ENCODE measurements at places on chromosomes 16 and 17.

DNA sequence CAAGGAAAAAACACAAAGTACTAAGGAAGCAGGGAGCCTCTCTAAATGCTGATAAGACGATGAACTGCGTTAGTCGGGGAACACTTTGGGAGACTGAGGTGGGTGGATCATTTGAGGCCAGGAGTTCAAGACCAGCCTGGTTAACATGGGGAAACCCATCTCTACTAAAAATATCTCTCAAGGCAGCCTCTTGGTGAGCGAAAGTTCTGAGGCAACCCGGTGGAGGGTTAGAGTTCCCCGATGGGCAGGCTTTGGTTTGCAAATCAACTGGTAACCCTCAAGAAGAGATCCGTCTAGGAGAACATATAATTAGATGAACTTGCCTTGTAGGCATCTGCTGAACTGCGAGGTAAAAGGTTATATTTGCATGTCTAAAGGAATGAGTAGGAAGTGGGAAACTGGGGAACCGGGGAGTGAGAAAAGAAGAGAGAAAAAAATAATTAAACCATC lies 44.6 kb downstream of the WSB1 start:
- DNase-seq: no peak

DNA sequence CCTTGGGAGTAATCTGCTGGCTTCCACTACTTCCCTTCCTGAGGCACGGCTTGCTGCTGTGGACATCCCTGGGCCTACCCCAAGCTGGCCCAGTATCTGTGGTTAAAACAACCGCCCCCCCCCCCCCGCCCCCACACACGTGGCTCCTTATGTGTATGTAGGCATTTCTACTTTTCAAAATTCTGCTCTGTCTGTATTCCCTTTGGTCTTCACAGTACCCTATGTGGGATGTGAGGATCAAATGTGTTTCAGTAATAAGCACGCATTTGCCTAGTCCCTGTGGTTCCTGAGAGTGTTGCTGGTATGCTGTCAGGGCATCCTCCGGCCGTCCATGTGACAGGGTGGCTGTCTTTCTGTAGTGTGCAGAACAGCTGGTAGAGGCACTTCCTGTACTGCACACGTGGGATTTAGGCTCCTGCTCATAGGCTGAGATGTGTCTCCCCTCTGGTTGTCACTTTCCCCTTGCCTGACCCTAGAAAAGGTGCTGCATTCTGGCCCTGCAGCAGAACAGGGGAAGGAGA lies 2.2 kb downstream of the NT5M start:
- no peak for DNase-seq

DNA sequence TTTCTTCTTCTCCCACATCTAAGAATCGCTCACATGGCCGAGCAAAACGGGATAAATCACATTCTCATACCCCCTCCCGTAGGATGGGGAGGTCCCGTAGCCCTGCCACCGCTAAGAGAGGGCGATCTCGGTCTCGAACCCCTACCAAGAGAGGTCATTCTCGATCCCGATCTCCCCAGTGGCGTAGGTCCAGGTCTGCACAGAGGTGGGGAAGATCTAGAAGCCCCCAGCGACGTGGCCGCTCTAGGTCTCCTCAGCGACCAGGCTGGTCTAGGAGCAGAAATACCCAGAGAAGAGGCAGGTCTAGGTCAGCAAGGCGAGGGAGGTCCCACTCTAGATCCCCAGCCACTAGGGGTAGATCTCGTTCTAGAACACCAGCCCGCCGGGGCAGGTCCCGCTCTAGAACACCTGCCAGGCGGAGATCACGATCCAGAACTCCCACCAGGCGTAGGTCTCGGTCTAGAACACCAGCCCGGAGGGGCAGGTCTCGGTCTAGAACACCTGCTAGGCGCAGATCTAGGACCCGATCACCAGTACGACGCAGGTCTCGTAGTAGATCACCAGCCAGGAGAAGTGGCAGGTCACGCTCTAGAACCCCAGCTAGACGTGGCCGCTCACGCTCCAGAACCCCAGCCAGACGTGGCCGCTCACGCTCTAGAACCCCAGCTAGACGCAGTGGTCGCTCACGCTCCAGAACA lies 9.6 kb downstream of the SRRM2 start:
- no peak for DNase-seq

DNA sequence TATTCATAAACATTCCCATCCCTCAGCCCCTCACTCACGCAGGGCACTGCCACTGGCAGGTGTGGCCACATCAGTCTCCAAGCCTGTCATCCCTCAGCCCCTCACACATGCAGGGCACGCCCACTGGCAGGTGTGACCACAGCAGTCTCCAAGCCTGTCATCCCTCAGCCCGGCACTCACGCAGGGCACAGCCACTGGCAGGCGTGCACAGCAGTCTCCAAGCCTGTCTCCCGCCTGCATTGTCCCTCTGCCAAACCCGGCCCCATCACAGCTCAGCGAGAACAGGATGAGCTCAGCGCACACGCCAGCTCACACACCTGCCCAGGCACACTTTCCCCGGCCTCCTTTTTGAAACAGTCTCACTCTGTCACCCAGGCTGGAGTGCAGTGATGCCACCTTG lies 11.4 kb upstream of the KREMEN2 start:
- no peak for DNase-seq

GRCh38 chr17:43531955-43532354 lies 14.2 kb downstream of the ETV4 start:
- DNase-seq: no peak

- DNase-seq: no peak
Observed at GRCh38 chr16:19153876-19154275, 14.2 kb upstream of the SYT17 start.

DNA sequence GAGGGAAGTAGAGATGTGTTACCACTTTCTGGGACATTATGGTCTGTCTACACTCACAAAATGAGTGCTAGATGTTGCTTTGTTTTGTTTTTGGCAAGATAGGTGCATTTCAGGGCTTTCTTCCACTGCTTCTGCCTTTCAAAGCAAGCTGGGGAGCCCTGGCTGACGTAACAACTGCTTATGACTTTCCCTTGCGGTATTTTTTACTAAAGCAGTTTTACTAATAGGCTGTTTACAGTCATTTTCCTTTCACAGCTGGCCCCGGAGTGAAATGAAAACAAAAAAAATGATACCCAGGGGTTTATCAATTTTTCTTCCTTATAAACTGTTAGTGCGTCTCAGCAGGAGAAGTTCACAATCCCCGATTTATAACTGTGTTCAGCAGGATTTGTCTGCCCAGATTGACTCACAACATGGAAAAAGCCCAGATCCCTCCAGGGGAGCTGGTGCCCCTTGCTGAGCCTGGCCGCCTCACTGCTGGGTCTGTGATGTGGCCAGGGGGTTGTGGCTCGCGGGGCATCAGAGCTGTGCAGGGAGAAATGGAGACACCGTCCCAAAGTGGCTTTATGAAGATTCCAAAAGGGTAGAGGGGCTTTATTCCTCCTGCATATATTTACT lies 184.4 kb upstream of the HS3ST3A1 start:
- no peak for DNase-seq

GRCh38 chr16:51763072-51763661 lies 612.1 kb upstream of the SALL1 start:
- DNase-seq: no peak

DNA sequence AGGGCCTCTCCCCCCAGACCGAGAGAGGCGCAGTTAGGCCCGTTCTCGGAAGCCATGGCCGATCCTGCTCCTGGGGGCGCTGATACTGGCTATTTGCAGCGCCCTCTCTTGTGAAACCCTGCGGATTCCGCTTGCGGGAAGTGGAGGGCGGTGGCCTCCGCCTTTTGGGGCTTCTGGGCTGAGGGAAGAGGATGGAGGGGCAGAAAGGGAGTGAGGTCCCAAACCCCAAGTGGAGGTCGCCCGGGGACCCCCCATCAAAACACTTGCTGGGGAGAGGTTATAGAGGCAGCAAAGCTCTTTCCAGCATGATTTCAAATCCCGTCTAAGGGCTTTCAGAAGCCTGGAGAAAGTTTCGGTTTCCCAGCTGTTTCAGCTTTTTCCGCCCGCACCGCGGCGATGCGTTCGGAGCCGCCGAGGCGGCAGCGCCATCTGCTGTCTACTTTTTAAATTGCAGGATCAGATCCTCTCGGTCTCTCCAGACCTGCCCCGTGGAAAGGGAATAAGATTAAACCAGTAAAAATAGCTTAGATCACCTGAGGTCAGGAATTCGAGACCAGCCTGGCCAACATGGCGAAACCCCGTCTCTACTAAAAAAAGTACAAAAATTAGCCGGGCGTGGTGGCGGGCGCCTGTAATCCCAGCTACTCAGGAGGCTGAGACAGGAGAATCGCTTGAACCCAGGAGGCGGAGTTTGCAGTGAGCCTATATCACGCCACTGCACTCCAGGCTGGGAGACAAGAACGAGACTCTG lies 15.8 kb downstream of the SNX20 start:
- DNase-seq: no peak

GRCh38 chr17:60535382-60536279 lies 9.6 kb upstream of the APPBP2 start:
- DNase-seq: no peak

- no peak for DNase-seq
Observed at GRCh38 chr16:74842413-74842812, 67.8 kb upstream of the FA2H start.

GRCh38 chr16:47197536-47198179 lies 53.9 kb upstream of the NETO2 start:
- DNase-seq: no peak

DNA sequence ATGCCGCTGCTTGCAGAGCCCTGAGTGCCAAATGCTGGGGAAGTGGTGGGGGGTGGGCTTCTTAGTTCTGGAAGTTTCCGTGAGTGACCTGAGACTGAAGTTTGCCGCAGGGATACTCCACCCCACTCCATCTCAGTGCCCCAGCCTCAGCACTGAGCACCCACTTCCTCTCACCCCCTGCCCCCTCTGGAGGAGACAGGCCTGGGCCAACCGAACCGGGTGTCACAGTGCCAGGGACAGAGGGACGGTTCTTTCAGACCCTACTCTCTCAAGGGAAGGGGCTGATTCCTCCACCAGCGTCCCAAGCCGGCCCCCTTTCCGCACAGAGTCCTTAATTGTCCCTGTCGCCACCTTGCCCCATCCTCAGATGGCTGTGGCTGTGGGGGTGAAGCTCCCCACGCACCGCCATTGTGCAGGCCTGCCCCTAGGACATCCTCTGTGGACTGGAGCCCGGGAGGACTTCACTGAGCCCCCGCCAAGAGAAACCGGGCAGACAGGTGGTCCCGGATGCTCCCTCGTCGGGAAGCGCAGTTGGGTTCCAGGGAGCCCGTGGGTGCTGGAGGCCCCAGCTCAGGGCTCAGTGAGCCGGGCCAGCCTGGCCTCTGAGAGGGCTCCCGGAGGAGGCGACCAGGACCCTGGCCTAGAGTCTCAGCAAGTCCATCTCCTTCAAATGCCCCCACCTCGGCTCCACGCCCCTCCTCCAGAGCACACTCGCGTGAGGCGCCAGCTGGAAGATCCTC lies 1.6 kb upstream of the KREMEN2 start:
- no peak for DNase-seq

GRCh38 chr17:27318228-27318627 lies 24.3 kb downstream of the WSB1 start:
- no peak for DNase-seq

DNA sequence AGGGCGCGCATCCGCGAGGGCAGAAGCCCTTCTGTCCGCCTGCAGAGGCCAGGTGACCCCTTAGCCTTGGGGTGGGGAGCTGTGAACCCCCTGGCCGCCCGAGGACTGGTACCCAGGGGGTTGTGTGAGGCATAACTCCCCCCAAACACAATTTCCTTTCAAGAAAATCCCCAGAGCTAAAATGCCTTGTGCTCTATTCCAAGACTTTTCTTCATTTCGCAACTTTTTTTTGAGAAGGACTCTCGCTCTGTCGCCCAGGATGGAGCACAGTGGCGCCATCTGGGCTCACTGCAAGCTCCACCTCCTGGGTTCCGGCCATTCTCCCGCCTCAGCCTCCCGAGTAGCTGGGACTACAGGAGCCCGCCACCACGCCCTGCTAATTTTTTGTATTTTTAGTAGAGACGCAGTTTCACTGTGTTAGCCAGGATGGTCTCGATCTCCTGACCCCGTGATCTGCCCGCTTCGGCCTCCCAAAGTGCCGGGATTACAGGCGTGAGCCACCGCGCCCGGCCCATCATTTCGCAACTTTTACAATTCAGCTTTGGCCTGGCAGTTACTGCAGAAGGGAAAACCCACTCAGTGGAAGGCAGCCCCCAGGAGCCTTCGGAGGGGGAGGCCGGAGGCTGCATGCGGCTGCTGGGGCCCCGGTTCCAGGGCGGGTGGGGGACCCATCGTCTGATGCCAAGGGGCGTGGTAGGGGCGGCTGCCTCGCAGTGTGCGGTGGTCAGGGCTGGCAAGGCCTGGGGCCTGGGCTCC lies 963 bp upstream of the APRT start:
- DNase-seq: no peak

- DNase-seq: no peak
Observed at GRCh38 chr17:80980397-80981061, 11.1 kb upstream of the CHMP6 start.

- DNase-seq: no peak
Observed at GRCh38 chr17:32584792-32585191, 98.0 kb downstream of the CDK5R1 start.

- DNase-seq: no peak
Observed at GRCh38 chr16:89350701-89351380, 133.3 kb downstream of the ZNF778 start.

GRCh38 chr17:31130286-31131224 lies 35.8 kb downstream of the NF1 start:
- DNase-seq: no peak

- DNase-seq: no peak
Observed at GRCh38 chr17:43967251-43967875, 13.6 kb upstream of the PYY start.

- DNase-seq: no peak
Observed at GRCh38 chr17:78266771-78267170, 35.3 kb downstream of the TMEM235 start.

DNA sequence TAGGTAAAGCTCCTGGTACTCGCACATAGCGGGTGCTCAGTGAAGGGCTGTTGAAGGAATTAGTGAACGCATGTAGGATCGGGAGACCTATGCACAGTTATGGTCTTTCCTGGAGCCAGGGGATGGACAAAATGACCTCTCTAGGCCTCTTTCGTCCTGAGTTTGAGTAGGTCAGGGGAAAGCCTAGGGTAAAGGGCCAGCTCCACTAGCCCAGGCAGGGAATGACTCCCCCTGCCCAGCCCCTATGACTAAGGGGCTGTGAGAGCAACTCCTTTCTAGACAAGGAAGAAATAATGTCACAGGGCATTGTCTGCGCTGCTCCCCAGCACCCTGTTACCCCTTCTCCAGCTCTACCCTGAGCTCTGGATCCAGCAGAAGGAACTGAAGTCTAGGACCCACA lies 24.6 kb upstream of the FMNL1 start:
- DNase-seq: no peak

- DNase-seq: no peak
Observed at GRCh38 chr17:75941442-75941819, 589 bp upstream of the FBF1 start.

- DNase-seq: no peak
Observed at GRCh38 chr17:67944035-67944434, 52.2 kb downstream of the C17orf58 start.

DNA sequence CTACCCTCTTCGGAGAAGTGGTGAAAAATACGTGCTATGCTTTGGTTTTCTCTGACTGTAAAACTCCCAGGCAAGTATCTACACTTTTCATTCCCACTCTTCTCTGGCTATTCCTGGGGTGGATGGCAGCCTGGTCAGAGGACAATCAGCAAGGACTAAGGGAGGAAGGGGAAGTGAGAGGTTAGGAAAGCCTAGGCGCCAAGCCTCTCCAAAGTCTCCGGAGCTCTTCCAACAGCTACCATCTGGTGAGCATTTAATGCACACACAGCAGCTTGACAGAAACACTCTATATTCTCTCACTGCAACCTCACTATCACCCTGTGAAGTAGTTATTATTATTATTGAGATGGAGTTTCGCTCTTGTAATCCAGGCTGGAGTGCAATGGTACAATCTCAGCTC lies 65.1 kb downstream of the WSCD1 start:
- no peak for DNase-seq

All from NCI-H2029 treated with DMSO at 0.1 percent for 48 hours (cell line).